ENCODE measurements at places on chromosomes 1 and 21. TPM values are rescaled to one million over a fixed set of nuclear protein-coding genes. Genes with fewer than 3 reads are reported as not detected.

- no peak for DNase-seq
These were observed at the start of gene HEYL for GRCh38 chr1:39639305-39640130. Gene HEYL (minus strand): TSS chr1:39639643. CDS start chr1:39639625, 18 bp downstream.

DNA sequence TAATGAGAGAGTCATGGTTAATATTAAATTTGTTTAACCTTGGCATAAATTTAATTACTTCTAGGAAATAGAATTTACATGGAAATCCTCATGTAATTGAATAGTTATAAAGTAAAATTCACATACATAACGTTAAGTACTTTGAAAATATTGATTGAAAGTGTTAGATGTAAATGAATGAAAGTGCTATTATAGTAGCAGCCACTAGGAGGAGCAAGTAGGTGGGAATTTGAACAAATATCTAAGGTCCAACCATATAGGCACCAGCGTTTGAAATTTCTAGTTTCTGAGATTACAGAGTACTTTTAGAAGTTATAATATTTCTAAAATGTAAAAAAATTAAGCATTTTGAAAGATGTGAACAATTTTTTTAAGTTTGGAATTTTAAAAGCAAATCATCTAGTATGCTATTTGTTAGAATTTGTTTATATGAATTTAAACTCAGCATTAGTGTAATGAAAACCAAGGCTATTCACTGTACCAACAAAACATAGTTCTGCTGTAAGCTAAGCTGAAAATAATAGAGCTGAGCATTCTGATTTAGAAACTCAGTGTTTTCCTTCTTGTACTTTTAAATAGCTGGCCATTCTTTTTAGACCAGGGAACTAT, 3.3 kb downstream of the B3GALT2 start:
- no peak for DNase-seq

DNA sequence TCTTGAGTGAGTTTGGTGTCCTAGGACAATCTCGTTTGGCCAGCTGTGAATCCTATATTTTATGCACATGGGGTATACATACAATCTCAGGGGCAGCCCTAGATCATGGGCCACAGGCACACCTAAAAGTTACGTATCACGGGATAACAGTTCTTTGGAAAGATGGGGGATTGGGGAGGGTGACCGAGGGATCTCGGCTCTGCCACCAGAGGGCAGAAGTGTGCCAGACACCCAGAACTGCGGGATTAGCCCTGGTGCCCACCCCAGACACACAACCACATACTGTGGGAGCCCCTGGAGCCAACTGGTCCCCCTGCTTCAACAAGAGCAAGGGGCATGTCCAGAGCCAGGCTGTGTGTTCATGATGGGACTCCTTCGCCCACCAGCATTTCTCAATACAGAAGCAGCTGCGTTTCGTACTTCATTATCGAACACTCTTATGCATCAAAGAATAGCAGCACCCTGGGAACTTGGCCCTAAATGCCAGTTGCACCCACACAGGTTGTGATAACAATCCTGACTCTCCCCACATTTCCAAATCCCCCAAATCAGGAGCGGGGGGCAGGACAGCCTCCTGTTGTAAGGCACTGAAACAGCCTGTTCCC, 37.4 kb downstream of the TMCO4 start:
- no peak for DNase-seq

- DNase-seq = no peak
These were observed 218.3 kb upstream of the SGIP1 start for GRCh38 chr1:66315671-66316070.

DNA sequence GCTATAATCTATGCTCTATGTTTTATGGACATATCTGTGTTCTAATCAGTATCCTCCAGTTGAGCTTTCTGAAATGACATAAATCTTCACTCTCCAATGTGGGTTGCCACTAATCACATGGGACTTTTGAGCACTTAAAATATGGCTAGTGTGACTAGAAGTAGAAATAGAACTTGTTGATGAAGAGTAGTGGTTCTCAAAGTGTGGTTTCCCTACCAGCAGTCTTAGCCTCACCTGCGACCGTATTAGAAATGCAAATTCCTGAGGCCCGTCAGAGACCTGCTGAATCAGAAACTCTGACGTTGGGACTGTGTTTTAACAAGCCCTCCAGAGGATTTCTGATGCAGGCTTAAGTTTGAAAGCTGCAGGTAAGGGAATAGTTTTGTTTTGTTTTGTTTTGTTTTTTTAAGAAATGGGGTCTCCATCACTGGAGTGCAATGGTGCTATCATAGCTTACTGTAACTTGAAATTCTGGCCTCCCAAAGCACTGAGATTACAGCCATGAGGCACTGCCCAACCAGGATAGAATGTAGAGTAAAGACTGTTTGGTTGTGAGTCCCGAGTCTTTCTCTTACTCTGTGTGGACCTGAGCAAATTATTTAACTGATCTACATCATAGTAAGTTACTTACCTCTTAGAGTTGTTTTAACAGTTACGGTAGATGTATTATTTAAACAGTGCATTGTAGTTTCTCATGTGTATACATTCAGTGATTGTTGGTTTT, 21.7 kb downstream of the GLRX2 start:
- no peak for DNase-seq

GRCh38 chr1:185091480-185091879, 46.1 kb downstream of the RNF2 start:
- DNase-seq = no peak

GRCh38 chr1:244231572-244232315, 180.7 kb downstream of the ZBTB18 start:
- DNase-seq = no peak

DNA sequence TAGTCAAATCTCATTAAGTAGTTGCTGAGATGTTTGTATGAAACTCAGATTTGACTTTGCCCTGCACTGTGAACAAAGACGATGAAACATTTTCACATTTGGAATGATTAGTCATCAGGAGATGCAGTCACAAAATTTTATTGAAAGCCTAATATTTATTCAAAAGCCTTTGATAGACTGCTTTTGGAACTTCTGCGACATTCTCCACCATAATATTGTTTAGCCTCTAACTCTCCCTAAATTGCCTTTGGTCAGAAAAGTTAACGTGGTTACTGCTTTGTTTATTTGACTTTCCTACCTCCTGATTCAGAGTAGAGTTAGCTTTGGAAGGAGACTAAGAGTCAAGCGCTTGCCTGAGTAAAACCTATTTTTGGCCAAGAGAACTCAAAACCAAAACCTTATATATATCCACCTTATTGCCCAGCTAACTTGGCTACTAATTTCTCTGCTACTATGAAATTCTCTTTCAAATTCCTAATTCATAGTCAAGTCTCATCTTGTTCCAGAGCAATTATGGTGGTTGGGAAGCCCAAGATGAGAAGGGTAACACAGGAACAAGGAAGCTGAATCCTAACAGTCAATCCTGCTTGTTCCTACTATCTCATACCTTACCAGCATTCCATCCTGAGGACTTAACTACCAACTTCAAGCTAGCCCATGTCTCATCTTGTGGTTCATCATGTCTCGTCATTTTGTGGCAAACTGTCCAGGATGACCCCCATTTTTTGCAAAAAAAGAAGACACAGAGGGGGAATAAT, 429.6 kb downstream of the USP25 start:
- no peak for DNase-seq

BRDT gene
- not detected for total RNA-seq

NBPF20 gene
- total RNA-seq = 4.9 TPM

CLCNKB gene
- total RNA-seq = 0.34 TPM

GNG12 gene
- total RNA-seq = 100 TPM

TINAGL1 gene
- 10.0 TPM for total RNA-seq

Measured in osteocyte (in vitro differentiated cells).